Gastroesophageal sphincter (tissue), 4 donors: ENCODE measurements at places on chromosomes 2 and 18.

GRCh38 chr2:30040147-30040546, 106.7 kb upstream of the YPEL5 start:
- ATAC-seq = no peak

DNA sequence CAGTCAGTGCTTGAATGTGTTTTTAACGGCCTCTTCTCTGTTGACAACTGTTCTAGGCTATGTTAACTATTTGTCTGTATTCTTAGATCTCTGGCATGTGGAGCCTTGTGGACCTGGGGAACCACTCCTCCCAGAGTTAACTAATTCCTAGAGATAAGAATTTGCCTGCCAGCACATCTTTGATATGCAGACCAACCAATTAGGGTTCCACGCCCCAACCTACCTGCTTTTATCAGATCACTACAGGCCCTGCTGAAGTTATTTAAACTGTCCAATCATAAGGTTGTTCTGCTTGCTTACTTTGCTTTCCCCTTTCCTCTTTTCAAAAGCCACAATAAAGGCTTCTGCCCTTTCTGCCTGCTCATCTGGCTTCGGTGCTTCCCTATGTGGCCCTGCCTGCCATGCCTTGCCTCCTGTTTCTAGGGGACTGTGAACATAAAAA, 8.5 kb upstream of the CYBRD1 start:
- ATAC-seq = no peak

GRCh38 chr2:213425618-213426017, 141.4 kb downstream of the SPAG16 start:
- no peak for ATAC-seq

GRCh38 chr2:225288986-225289385, 110.5 kb upstream of the NYAP2 start:
- no peak for ATAC-seq

- no peak for ATAC-seq
These were observed 5.2 kb downstream of the TTC39C start for GRCh38 chr18:24019641-24020331.

DNA sequence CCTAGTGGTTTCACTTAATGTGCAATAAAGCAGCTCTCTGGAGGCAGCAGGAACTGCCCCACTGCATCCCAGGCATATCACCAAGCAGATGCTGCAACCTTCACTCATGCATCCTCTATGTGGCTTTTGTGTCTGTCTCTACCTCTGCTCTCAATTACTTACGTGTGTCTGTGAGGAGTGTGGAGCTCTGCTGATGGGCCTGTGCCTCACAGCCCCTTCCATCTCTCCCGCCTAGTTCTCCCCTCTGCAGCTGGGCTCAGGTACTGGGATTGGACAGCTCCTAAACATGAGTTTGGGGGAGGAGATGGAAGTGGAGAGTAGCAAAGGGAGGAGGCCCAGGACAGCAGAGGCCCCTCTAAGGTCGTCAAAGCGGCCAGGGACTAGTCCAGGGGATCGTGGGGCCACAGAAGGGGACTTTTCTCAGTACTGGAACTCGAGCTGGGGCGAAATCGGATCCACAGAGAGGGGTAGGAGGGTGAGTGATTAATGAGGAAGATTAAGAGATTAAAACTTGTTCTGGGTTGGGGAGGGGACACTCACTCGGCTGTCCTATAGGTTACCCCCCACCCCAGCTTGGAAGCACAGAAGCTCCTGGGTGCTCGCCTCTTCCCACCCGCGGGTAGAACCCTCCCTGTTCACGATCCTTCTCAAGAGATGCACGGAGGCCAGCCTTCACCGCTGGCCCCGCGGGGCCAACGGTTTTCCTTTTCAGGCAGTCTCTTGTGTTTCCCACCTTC, 2.1 kb upstream of the LBX2 start:
- ATAC-seq = no peak

DNA sequence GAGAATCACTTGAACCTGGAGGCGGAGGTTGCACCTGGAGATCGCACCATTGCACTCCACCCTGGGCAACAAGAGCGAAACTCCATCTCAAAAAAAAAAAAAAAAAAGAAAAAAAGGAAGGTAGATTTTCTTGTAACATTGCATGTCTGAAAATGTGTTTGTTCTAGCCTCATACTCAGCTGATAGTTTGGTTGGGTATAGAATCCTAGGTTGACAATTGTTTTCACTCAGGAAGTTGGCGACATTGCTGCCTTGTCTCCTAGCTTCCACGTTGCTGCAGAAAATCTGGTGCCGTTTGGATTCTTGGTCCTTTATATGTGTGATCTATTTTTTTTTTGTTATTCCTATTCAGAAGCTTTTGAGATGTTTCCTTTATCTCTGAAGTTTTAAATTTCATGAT, 4.7 kb downstream of the ING5 start:
- ATAC-seq = no peak

DNA sequence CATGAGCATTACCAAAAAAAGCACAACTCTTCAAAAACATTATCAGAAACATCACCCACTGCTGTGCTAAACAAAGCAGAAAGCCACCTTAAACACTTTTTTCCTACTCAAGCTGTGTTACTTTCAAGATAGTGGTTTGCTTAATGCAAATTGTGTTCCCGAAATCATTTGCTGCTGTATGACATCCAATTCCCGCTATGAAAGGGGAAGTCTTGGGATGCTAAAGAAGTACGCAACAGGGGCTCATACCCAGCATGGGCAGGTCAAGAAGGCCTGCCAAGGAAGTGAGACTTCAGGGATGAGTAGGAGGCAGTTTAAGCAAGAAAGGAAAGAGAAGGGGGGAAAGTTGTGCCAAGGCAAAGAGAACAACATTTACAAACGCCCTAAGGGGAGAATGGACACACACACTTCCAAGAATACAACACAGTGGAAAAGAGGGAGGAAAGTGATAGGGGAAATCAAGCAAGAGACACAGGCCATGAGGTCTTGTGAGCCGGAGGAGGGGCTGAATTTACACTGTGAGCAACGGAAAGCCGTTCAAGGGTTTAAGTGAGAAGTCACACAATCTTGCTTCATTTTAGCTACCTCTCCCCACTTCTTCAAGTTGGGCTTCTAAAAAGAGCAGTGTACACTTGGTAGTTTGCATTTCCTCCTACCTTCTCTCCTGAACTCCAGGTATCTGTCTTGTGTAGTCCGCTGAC, 4.0 kb downstream of the PTPN2 start:
- ATAC-seq = no peak

- peak; percentile 84 for ATAC-seq
These were observed 35.1 kb upstream of the MAPRE2 start for GRCh38 chr18:35005963-35006577.

- ATAC-seq = no peak
These were observed 110.2 kb upstream of the NOSTRIN start for GRCh38 chr2:168692132-168692744.

DNA sequence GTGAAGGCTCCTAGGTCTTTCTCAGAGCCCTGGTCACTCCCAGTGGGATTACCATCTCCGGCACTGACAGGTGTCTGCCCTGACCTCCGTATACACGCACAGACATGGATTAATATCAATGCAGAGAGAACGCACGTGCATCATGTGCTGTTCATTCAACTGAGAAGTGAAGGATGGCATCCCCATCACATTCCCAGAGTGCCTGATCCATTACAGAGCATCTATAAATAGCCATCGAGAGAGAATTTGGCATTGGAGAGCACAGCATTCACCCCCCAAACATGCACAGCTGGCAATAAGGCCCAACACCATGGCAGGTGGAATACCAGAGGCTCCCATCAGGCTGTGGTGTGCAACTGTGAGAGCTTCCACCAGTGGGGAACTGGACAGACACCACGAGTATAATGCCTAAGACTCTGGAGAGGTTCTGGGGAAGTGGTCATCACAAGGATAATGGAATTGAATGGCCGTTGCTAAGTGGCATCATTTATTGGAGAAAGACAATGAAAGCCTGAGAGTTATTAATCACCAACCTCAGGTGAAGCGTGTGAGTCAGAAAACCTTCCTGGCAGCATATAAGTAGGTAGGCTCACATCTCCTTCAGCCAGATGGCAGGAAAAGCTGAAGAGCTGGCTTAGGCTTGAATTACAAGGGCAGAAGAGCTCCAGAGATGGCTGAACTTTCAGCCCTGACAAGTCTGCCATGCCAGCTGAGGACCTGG, 244.5 kb upstream of the ID2 start:
- no peak for ATAC-seq

DNA sequence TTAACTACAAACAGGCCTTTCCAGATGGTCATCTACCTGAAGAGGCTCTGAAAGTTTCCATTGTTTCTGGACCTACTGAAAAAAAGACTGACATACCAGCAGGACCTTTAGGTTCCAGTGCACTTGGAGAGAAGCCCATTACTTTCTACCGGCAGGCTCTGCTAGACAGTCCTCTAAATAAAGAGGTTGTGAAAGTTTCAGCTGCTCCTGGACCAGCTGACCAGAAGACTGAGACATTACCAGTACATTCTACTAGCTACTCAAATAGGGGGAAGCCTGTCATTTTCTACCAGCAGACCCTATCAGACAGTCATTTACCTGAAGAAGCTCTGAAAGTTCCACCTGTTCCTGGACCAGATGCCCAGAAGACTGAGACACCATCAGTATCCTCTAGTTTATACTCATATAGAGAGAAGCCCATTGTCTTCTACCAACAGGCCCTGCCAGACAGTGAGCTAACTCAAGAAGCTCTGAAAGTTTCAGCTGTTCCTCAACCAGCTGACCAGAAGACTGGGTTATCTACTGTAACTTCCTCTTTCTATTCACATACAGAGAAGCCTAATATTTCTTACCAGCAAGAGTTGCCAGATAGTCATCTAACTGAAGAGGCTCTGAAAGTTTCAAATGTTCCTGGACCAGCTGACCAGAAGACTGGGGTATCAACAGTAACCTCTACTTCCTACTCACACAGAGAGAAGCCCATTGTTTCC, 65.8 kb downstream of the ALMS1 start:
- no peak for ATAC-seq

- no peak for ATAC-seq
These were observed 229.5 kb upstream of the CCDC150 start for GRCh38 chr2:196410008-196410407.

DNA sequence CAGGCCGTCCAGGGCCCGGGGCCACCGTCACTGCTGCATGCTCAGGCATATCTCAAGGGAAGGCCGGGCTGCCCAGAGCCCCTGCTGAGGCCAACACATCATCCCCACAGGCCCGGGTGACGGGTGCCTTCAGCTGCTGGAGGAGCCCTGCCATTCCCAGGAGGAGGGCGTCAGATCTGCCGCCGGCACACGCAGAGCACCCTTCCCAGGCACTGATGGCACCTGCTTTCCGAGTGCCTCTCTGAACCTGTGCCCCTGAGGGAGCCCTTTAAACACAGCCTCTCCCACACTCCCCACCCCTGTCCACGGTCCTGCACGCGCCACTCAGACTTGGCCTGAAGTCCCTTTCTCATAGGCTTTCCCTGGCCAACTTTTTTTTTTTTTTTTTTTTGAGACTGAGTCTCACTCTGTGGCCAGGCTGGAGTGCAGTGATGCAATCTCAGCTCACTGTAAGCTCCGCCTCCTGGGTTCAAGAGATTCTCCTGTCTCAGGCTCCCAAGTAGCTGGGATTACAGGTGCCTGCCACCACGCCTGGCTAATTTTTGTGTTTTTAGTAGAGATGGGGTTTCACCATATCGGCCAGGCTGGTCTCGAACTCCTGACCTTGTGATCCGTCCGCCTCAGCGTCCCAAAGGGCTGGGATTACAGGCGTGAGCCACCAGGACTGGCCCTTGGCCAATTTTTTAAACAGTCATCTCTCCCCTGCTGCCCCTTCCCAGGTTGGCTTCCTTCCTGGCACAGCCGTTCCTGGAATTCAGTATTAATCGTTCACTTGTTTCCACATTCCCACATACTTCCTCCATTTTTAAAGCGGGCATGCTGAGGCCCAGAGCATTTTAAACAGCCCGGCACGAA, 211.7 kb downstream of the NDUFA10 start:
- peak; percentile 13 for ATAC-seq

- ATAC-seq = no peak
These were observed 607 bp upstream of the UBE2F start for GRCh38 chr2:237966250-237966564.

DNA sequence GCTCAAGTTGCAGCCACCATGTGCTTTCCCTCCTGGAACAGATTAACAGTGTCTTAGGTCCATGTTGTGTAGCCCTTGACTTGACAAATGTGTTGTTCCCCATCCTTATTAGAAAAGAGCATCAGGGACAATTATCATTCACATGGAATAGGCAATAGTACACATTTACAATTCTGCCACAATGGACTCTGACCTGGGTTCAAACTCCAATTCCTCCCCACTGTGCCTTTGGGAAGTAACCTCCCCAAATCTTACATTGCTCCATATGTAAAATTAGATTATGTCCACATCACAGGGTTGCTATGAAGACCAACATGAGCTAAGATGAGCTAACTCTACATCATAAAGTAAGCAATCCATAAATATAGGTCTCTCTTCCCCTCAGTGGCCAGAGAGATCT, 193.8 kb downstream of the NRP2 start:
- no peak for ATAC-seq

DNA sequence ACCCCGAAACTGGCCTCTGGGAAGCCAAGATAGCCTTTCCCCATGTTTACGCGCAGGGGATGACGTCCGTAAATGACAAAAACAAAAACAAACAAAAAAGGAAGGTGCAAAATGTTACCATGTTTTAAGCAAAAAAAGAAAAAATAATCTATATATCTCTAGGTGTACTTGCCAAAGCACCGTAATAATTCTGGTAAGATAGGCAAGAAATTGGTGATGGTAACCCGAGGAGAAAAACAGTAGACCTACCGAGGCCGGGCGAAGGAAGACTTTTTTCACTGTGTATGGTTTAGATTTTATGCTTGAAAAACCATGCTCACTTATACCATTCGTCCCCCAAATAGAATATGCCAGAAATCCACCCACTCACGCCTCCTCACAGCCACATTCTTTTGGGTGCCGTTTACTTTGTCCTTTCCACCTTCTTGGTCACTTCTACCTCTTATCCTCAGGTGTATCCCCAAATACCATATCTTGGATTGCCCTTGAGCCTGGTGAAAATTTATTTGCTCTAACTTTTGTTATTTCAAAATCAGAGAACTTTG, 8.0 kb downstream of the GATA6 start:
- ATAC-seq = no peak

GRCh38 chr18:39105104-39105503, 1539.5 kb upstream of the CELF4 start:
- no peak for ATAC-seq

DNA sequence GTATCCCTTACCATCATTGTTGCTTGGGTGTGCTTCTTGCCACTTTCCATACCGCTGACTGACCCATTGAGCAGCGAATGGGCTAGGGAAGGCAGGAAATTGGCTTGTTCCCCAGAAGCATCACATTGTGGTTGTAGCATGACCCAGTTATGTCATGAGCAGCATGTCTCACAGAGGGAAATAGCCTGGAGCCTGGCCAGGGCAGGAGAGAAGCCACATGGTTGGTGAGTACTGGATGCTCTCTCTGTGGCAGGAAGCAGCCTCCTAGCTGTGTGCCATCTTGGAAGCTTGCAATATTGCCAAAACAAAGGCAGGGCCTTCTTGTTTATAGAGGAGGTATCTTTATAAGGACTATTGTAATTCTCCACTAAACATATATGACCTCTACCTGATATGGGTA, 482.6 kb downstream of the PIK3C3 start:
- no peak for ATAC-seq
